ENCODE measurements at places on chromosomes 2 and 18. TPM values are rescaled to one million over a fixed set of nuclear protein-coding genes. Genes with fewer than 3 reads are reported as not detected.

PLGLB1 gene
- total RNA-seq, result 0.83 TPM

NPAS2 gene
- 82.1 TPM for total RNA-seq

POTEC gene
- not detected for total RNA-seq

TMEM127 gene
- 24.3 TPM for total RNA-seq

INHA gene
- not detected for total RNA-seq

ANKRD30B gene
- not detected for total RNA-seq

C18orf54 gene
- 8.6 TPM for total RNA-seq

LGALSL gene
- total RNA-seq, result 3.1 TPM

ZBTB7C gene
- not detected for total RNA-seq

DRC1 gene
- total RNA-seq, result under 0.01 TPM

GYPC gene
- total RNA-seq, result 37.4 TPM

KCNG3 gene
- total RNA-seq, result not detected

G6PC2 gene
- not detected for total RNA-seq
